ENCODE measurements at places on chromosomes 7 and 10.
A peak's percentile ranks its signal among the peaks of the same experiment; 100 is the strongest.

GRCh38 chr7:71509381-71509780, 377.4 kb downstream of the GALNT17 start:
- no peak for DNase-seq

GRCh38 chr7:74071121-74071520, 12.5 kb upstream of the LIMK1 start:
- DNase-seq = no peak

DNA sequence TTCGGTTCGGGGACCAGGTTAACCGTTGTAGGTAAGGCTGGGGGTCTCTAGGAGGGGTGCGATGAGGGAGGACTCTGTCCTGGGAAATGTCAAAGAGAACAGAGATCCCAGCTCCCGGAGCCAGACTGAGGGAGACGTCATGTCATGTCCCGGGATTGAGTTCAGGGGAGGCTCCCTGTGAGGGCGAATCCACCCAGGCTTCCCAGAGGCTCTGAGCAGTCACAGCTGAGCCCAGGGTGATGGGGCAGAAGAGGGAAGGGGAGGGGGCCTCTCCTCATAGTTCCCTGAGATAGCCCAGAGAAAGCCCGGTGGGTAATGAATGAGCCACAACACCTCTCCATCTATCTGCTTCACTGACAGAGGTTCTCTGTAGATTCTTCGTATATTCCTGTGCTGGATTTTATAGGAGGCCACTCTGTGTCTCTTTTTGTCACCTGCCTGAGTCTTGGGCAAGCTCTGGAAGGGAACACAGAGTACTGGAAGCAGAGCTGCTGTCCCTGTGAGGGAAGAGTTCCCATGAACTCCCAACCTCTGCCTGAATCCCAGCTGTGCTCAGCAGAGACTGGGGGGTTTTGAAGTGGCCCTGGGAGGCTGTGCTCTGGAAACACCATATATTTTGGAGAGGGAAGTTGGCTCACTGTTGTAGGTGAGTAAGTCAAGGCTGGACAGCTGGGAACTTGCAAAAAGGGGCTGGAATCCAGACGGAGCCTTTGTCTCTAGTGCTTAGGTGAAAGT, 16.4 kb downstream of the PRSS2 start:
- no peak for DNase-seq

GRCh38 chr10:93757801-93758507, at the start of gene LGI1:
Gene LGI1, plus strand, starts transcription at chr10:93757936. Its CDS starts 209 bp downstream, at chr10:93758145.
- DNase-seq = no peak

- no peak for DNase-seq
Observed at GRCh38 chr10:95784279-95784913, 28.4 kb downstream of the ENTPD1 start.

DNA sequence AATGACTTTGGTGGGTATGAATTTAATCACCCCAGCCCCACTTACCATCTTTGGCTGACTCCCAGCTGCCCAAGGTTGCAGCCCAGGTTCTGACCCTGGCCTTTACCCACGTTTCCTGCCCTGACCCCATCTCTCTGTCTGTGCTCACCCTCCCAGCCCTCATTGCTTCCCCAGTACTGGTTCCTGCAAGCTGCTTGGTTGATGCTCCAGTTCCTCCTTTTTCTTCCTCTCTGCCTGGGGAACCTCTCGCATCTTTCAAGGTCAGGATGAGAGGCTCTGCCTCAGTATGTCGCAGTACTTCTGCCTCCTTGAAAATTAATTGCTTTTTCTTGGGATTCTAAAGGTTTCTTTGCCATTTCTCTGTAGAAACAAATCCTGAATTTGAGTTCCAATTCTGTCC, 263.8 kb upstream of the ZNF32 start:
- DNase-seq = no peak

- peak; percentile 67 for DNase-seq
Observed at GRCh38 chr10:24617771-24618396, 105.8 kb downstream of the ARHGAP21 start.

DNA sequence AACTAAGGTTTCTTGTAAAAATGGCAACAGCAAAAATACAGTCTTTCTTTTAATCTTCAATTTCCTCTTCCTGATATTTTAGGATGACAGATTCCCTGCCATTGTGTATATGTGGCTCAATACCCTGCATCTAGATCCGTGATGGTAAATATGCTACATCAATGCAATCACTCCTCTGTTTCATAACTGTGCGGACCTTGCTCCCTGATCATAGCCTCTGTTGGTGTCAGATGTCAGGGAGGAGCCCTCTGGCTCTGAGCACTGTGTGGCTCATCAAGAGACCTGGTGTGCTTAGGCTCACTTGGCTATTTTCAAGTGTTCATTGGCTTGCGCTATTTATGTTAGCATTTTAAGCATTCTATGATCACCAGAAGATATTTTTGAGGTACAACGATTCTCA, 33.0 kb upstream of the AGR3 start:
- peak; percentile 83 for DNase-seq

DNA sequence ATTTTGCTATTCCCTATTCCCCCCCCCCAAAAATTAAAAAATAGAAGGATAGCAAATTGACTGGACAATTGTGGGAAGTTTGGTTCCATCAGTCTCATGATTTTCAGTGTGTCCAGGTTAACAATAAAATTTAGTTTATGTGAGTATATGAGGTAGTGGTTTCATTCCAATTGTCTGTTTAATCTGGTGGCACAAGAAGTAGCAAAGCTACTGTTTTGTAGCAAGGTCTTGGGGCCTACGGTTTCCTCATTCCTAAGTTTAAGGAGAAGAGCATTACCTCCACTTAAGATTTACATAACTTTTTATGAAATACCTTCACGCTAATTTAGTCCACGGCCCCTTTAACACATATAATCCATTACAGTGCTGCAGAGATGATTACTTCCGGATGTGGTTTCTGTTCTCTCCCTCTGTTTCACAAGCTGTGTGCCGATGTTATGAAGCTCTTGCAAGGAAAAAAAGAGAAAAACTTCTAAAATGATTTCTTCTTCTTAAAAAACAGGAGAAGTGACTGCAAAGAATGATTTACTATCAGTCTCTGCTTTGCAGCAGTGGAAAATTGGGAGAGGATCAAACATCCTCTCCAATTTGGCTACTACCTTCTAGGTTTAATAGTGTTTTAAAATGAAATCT, 32.7 kb upstream of the NPVF start:
- DNase-seq = peak; percentile 23

DNA sequence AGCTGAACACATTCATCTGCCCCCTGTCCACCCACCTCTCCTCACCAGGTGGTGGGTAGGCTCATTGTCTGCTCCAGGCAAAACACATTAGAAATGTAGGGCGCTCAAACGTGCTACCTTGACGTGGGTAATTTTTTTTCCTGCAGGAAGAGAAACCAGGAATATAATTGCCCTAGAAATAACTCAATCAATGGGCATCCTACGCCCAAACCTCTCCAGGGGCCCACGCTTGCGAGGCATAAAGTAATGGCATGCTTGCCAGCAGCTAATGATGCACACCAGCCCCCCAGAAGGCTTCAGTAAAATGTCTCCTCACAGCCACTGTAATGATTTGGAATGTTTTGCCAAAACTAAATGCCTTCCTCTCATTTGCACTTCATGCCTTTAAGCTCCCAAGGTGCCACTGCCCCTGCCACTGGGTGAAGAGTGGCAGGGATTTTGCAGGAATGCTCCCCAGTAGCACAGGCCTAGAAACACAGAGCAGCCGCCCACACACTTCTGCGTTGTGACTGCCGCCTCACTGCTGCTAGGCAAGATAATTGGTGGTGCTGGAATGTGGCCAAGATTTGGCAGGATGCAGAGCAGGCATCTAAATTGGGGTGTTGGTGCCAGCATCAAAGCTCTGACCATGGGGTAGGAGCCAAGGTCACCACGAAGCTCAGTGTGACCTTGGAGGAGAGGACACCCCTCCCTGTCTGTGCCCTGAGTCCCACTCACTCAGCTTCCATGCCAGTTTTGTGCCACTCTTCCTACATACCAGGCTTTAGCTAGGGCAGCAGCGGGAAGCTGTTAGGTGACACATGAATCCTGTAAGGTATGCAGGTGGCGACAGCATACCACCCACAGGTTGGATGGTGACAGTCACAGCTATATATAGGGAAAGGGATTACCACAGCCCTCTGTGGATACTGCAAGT, 48.7 kb upstream of the PPP1R3C start:
- peak; percentile 50 for DNase-seq

- DNase-seq = peak; percentile 64
Observed at GRCh38 chr7:100130608-100131453, 4.1 kb downstream of the MBLAC1 start.

GRCh38 chr10:92760609-92761008, 70.9 kb downstream of the HHEX start:
- DNase-seq = peak; percentile 19

GRCh38 chr7:39620486-39620885, 2.9 kb upstream of the RALA start:
- DNase-seq = no peak

DNA sequence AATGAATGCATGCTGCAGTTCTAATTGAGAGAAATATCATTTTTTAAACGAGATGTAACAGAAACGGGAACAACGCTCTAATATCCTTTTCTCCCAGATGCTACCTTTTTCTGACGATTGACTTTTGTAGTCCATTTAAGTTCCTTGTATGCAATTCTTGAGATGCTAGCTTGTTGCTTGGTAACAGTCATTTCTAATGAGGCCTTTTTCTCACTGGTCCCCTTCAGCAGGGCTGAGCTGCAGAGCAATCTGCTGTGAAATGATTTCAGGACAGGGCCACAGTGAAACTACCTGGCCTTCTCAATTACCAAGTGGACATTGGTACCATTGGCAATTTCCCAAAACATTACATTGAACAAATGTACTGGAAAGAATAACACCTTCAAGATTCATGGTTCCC, 26.2 kb upstream of the FOXK1 start:
- no peak for DNase-seq

DNA sequence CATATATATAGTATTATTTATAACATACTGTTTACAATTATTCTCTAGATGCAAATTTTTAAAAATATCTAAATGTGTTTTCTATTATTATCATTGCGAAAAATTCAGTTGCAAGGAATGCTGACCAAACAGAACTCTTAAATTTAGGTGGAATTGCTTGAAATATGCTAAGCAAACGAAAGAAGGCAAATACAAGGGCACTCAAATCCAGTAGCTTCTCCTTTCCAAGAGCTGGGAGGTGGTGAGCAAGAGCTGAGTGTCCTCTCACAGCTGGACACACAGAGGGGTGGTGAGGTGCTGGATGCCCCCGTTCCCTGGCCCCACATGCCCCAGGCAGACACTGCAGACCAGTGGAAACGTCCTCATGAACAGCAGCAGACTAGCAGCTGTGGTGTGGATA, 166.0 kb downstream of the TAX1BP1 start:
- DNase-seq = no peak

DNA sequence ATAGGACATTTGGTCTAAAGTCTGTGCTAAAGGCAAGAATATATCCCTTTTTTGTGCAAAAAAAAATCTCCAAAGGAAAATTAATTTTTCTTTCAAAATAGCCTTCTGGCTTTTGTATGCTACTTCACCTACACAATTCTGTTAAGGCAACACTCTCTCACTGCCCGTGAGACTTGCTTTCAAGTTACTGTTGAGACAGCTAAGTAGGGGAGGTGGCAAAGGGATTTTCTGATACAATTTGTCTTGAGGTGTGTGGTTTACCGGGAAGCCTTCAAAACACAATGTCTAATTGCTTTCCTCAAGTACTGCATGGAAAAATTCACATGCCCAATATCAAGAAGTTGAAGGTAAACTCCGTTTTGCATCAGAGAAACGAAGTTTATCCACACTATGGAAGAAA, 50.8 kb upstream of the RSU1 start:
- DNase-seq = no peak

GRCh38 chr7:36984710-36985312, 260.5 kb upstream of the AOAH start:
- DNase-seq = no peak

DNA sequence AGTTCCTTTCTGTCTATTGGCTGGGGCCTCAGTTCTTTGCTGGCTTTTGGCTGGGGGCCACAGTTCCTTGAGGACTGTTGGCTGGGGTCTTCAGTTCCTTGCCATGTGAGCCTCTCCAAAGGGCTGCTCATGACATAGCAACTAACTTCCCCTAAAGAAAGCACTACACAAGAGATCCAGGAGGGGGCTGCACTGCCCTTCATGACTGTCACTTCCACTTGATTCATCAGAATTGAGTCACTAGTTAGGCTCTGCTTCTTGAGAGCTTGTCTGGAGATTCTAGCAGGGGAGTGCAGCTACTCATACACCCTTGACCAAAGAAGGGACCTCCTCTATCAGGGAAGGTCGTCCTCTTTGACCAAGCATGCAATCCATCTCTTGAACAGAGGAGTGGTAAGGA, 38.0 kb upstream of the MKX start:
- DNase-seq = peak; percentile 60

GRCh38 chr7:117489911-117490310, 10.1 kb downstream of the CFTR start:
- DNase-seq = no peak

- no peak for DNase-seq
Observed at GRCh38 chr7:69402696-69403095, 195.6 kb upstream of the AUTS2 start.

DNA sequence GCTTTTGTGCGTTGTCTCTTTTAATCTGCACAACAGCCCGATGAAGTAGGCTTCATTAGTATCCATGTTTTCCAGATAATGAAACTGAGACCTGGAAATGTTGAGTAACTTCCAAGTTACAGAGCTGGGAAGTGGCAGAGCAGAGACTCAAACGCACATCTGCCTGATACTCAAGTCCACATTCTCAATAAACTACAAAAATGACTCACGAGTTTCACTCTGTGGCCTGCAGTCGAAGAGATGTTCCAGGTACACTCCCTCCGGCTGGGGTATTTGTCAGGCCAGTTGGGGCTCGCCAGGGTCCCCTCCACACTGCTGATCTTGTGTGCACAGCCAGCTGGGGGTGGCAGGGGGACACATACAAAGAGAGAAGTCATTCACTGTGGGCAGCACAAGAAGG, 17.7 kb upstream of the OPALIN start:
- DNase-seq = peak; percentile 57

- peak; percentile 51 for DNase-seq
Observed at GRCh38 chr7:47254081-47254977, 327.6 kb downstream of the TNS3 start.

DNA sequence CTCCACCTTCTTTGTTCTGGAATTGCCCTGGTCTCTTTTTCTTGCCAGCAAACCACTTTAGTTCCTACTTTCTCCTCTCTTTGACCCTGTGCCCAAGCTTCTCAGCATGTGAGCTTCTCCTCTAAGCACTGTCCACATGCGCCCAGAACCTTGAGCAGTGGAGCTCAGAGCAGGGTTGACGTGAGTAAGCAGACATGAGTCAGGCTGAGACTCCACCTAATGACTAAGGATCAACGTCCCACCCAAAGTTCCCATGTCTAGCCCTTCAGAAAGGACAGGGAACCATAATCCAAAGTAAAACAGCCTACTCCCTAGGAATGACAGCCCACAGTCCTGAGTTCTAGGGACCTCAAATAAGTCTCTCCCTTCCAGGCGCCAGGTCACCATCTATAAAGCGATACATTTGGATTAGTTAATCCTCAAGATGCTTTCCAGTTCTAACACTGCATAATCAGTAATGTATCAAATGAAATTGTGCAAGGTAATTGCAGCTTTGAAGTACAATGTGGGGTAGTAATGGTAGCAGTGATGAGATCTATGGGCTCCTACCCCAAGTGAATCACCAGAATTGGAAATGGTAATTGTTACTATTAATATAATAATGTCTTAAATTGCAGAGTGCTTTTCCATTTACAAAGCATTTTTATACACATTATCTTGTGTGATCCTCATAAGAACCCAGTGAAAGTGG, 44.5 kb downstream of the KCNMA1 start:
- peak; percentile 96 for DNase-seq
